ENCODE measurements at places on chromosomes 1 and 21. TPM values are rescaled to one million over a fixed set of nuclear protein-coding genes. Genes with fewer than 3 reads are reported as not detected.

DNA sequence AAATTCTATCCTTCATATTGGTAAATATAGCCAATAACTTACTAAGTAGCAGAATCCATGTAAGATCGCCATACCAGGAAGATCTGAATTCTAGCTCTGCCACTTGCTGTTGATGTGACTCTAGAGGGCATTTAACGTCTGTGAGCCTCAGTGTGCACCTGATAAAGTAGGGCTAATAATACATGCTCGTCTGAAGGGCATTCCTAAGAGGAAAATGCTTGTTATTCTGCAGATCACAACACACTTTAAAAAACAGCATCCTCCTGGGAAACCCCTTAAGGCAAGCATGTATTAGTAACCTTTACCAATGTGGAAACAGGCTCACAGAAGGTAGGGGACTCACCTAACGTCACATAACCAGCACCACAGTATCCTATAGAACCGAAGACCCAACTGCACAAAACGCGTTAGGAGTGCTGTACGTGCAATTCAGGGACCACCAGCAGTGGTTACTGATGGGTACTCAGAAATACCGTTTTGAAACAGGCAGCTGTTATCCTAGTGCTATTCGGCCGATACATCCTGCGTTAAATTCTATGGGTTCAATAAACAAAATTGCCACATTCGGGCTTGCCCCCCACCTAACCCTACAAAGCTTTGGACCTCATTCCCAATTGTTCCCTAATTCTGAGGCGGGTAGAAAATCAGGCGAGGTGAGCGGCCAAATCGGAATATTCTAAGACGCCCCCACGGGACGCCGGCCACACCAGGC, 758 bp downstream of the DEPDC1 start:
- DNase-seq, result no peak

SPRR1B gene
- total RNA-seq, result 274 TPM

DNA sequence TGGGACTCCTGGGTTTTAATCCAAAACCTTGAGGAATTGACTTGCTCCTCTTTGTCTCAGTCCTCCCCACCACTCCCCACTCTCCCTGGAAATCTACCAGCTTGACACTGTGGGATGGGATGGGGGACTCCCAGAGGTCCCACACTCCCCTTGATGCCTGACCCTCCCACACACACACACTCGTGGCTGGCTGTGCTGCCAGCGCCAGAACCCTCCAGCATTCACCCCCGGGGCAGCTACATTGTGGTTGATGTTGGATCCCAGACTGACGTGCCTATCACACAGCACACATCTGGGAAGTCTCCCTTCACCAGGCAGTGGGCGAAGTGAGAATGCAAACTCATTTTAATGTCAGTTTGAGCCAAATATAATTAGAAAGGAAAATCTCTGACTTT, 10.0 kb downstream of the KIRREL1 start:
- DNase-seq, result no peak

RNU1-4 gene
- 2,993 TPM for total RNA-seq

NECTIN4 gene
- 193 TPM for total RNA-seq

GRCh38 chr1:44613941-44614340, 60.3 kb downstream of the TMEM53 start:
- no peak for DNase-seq

DNA sequence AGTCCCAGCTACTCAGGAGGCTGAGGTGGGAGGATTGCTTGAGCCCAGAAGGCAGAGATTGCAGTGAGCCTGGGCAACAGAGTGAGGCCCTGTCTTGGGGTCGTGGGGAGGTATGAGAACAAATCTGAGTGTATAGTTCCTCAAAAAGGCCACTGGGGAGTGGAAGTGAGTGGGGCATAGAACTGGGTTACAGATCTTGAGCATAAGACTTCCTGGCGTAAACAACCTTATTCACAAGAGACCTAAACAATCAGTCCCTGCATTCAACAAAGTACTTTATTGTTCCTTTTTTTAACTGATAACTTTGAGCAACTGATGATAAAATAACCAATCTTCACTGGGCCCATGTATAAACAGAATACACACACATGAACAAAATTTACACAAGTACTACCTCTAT, 72.7 kb upstream of the MUTYH start:
- no peak for DNase-seq

DNA sequence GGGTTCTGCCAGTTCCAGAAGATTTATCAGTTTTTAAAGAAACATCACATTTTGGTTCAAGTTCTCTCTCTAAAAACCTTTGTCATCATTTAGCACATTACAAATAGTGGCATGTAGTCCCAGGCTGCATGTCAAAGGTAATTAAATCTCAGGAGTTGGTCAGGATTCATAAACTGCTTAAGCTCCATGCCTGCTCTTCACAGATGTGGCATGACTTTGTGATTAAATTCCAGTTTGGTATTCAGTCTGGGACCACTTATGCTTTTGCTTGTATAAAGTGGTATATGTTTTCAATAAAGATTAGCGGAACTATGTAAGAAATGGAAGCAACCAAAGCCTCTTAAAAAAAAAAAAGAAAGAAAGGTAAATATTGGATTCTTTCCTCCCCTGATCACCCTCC, 408.0 kb downstream of the DISC1 start:
- DNase-seq, result no peak

DNA sequence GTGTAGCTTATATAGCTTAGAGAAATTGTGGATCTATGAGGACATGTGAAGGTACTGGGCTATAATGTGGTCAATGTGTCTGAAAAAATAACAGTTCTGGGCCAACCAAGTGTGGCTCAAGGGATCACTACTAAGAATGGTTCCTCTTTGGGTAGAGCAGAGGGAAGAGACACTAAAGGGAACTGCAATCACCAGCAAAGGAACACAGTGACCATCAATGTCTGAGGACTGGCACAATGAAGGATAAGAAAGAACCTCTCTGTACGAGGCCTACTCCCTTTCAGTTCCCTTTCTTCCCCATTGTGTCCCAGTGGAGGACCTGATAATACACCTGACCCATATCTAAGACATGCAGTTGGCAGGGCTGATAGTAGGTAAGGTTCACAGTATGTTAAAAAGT, 89.9 kb upstream of the JAK1 start:
- DNase-seq, result no peak

LRRC53 gene
- total RNA-seq, result not detected

- DNase-seq, result no peak
Measured at GRCh38 chr1:190001187-190001586, 476.5 kb downstream of the BRINP3 start.

GRCh38 chr1:42736152-42736551, 3.9 kb downstream of the CLDN19 start:
- DNase-seq, result no peak

DNA sequence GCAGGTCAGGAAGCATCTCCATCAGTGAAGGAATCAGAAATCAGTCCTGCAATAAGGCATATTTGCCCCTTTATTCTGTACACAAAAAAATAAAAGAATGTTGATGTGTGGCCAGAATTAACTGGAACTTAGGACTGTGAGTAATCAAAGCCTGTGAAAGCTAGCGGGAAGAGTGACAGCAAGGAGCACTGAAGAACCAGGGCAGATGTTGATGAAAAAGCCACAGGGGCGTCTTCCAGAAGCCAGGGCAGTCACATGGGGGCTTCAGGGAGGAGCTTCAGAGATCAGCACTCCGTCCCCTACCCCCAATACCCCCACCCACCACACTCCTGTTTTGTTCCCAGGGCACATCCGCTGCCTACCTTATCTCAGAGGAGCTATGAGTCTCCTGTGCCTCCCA, 502.8 kb downstream of the AJAP1 start:
- DNase-seq, result no peak

DNA sequence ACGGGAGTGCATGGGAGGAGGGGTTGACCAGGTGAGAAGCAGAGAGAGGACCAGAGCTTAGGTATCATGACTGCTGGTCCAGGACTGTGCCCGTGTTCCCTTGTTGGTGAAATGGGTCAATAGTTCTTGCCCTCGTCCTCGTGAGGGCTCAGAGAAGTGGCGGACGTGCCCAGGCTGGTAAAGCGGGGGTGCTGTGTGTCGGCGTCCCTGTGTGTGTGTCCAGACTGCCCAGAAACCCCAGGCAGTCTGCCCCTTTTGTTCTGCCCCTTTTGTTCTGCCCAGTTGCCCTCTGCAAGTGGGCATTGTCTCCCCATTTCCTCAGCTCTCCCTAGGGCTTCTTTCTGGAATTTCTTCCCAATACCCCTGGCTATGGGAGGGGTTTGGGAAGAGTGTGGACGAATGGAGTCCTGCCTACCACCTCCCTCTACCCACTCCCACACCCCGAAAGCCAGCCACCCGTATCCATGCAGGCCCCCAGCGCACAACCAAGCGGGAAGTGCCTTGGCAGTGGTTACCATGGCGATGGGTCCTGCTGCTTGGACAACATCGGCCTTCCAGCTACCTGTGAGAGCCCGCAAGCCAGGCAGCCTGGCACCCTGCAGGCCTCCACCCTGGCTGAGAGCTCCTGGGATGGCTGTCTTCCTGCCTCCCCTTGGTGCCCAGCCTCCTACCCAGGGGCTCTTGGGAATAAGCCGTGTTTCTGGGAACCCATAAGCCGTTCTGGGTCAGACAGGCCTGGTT, 34.7 kb downstream of the ACOT11 start:
- no peak for DNase-seq

DNA sequence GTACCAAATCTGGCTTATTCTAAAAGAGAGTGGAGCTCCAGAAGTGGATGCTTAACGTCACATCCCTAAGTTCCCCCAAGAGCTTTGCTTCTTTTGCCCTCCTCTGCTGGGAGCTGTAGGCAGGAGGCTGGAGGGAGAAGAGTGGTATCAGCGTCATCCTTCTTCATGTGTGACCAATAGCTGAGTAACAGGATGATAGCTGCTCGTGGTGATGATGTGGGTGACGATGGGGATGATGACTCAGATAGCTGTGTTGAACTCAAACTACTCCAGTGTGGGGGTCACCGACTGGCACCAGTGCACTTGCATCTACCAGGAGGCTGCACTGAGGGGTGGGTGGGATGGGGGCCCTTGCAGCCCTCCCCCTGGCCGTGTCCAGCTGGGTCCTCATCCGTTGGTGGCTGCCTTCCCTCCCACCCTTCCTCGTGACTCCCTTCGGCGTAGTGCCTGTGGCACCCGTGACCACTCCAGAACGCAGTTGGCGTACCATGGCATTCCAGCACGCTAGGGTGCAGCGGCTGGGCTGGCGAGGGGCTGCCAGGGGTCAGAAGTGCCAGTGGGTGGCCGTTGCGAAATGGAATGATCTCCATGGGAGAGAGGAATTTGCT, 1.1 kb downstream of the IGFN1 start:
- DNase-seq, result no peak

TPTE gene
- not detected for total RNA-seq

DNA sequence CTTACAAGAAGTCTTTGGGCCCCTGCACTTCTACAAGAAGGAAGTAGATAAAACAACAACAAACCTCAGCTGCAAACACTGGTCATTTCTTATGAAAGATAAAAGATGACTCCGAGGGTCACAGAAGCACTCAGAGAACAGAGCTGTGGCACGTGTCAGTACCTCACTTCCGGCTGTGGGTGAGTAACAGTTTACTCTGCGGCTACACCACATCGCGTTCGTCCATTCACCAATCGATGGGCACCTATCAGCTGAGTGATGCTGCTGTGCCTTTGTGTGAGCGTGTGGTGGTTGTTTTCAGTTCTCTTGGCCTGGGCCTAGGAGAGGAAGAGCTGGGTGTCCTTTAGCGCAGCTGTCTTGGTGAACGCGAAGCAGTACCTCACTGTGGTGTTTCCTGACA, 49.9 kb downstream of the COL6A1 start:
- DNase-seq, result no peak

GRCh38 chr1:102942324-102942723, 166.0 kb downstream of the COL11A1 start:
- DNase-seq, result no peak

GRCh38 chr1:234977875-234978396, 150.7 kb downstream of the TOMM20 start:
- no peak for DNase-seq

DNA sequence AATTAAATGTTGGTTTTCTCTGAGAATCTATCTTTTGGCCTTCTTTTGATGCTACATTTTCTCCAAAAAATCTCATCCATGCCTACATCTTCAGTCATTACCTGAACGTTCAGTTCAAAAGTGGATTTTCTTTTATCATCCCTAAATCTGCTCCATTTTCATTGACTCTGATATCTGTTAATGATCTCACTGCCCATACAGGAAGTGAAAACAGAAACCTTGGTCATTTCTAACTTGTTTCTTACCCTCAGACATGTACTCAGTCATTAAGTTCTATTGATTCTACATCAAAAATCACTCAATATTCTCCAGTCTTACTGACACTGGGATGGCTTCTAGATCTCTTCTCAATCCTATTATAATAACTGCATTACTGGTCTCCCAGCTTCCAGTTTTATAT, 22.7 kb downstream of the PRKACB start:
- DNase-seq, result no peak

OR2T10 gene
- not detected for total RNA-seq

DNA sequence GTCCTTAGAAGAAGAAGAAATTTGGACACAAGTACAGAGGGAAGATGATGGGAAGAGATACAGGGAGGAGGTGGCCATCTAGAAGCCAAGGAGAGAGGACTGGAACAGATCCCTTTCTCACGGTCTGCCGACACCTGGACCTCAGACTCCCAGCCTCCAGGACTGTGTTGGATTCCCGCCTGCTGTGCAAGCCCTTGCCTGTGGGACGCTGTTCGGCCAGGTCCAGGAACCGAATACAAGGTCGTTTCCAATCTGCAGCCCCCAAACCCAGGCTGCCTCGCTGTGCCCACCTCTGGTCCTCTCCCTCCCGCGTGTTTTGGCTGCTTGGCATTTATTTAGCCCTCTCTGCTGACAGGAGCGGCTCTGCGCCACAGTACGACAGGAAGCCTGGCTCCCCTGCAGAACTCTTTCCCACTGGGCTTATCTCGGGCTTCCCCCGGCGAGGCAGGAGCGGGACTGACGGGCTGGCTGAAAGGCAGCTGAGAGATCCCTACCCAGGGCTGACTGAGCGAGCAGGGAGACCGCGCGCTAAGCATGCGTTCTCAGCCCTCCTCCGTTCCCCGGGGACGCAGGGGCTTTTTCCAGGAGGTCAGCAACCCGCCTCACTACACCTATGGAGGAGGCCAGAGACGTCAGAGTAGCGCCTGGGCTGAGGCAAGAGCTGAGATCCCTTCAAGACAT, 238.4 kb downstream of the TNR start:
- DNase-seq, result no peak

All from type B pancreatic cell (in vitro differentiated cells).